Natural killer cell (primary cell): ENCODE measurements at places on chromosomes 2 and 18. TPM values are rescaled to one million over a fixed set of nuclear protein-coding genes. Genes with fewer than 3 reads are reported as not detected.
A peak's percentile ranks its signal among the peaks of the same experiment; 100 is the strongest.

SLC5A7 gene
- not detected for total RNA-seq

- no peak for DNase-seq
Measured at GRCh38 chr2:9201185-9201891, 5.3 kb upstream of the ASAP2 start.

DNA sequence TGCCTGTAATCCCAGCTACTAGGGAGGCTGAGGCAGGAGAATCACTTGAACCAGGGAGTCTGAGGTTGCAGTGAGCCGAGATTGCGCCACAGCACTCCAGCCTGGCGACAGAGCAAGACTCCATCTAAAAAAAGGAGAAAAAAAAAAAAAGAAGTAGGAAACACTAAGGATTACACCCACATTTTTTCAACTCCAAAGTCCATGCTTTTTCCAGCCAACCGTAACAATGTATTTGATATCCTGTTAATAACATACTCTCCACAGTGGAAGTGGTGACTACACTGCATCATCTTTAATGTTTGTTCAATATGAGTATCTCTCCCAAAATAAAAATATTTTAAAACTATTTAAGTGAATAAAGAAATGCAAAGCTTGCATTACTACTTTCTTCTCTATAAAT is 481.6 kb upstream of the ACVR2A start:
- no peak for DNase-seq

- no peak for DNase-seq
Measured at GRCh38 chr2:199602271-199602895, 144.6 kb upstream of the SATB2 start.

GRCh38 chr18:76410660-76411417 is 84.2 kb downstream of the ZNF516 start:
- no peak for DNase-seq

- DNase-seq, result no peak
Measured at GRCh38 chr18:45780568-45780967, 44.9 kb upstream of the SIGLEC15 start.

DNA sequence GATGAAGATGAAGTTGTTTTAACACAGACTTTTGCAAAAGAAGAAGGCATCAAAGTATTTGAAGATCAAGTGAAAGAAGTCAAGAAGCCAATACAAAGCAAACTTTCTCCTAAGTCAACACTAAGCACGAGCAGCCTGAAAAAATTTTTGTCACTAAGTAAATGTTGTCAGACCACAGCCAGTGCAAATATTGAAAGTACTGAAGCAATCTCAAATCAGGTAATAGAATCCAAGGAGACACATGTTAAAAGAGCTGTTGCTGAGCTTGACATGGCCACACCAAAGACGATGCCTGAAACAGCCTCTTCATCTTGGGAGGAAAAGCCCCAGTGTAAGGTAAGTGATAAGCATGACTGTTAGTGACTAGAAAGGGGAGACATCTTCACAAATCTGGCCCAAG is 75.1 kb downstream of the FSIP2 start:
- DNase-seq, result no peak

DNA sequence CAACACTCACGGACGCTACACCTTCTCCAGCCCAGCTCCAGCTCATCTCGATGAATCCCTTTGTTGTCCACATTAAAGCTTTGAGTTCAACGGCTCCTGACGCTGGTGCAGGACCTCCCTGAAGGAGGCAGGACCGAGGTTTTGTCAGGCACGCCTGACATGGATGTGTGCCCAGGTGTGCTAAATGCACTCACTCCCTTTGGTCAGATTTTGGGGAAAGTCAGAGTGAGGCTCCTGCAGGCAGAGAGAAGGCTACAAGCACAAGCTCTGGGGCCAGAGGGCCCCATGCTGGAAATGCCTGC is 78.6 kb downstream of the NDUFA10 start:
- no peak for DNase-seq

- DNase-seq, result peak; percentile 31
Measured at GRCh38 chr18:76823587-76824011, 1.2 kb downstream of the ZNF236 start.

CLHC1 gene
- total RNA-seq, result 14.9 TPM
